Mammary epithelial cell (primary cell): ENCODE measurements at places on chromosomes 2 and 18.
A peak's percentile ranks its signal among the peaks of the same experiment; 100 is the strongest.

DNA sequence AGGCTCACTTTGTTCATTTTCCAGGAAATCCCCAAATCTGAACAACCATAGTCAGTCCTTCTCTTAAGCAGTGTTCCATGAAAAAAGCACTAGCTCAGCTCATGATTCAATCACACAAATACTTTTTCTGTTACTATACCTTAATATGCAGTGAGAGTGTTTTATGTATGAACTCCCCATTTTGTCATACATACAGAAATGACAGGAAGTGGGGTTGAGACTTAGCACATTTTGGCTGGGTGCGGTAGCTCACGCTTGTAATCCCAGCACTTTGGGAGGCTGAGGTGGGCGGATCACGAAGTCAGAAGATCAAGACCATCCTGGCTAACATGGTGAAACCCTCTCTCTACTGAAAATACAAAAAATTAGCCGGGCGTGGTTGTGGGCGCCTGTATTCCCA is 55.2 kb upstream of the DTNB start:
- no peak for DNase-seq

GRCh38 chr18:49865401-49865800 is 52.1 kb upstream of the ACAA2 start:
- DNase-seq, result no peak

DNA sequence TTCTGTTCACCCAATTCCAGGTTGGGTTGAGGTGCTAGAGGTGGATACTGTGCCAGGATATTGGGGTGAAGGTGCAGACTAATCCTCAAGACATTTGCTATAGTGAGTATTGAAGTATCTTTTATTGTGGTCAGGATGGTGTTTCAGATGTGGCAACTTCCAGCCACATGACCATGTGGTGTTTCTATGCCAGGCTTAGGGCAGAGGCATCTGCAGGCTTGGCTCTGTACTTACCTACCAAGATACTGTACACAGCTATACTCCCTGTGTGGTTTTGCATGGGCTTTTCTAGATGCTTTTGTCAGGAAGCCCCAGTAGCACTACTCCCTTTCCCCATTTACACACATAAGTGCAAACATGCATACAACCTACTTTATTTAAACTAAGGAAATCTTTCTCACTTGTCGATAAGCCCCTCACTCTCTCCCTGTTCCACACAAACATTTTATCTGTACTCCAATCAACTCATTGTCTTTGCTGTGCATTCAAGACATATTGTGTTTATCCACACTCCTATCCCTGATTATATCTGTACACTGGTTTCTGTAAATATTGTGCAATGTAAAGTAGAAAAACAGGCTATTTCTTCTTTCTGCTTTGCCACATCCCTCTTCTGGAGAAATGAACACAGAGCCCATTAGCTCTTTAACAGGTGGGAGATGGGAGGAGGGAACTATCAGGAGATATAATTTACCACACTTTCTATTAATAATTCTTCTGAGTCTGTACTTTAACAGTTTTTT is 12.3 kb downstream of the ARL6IP6 start:
- peak; percentile 73 for DNase-seq

DNA sequence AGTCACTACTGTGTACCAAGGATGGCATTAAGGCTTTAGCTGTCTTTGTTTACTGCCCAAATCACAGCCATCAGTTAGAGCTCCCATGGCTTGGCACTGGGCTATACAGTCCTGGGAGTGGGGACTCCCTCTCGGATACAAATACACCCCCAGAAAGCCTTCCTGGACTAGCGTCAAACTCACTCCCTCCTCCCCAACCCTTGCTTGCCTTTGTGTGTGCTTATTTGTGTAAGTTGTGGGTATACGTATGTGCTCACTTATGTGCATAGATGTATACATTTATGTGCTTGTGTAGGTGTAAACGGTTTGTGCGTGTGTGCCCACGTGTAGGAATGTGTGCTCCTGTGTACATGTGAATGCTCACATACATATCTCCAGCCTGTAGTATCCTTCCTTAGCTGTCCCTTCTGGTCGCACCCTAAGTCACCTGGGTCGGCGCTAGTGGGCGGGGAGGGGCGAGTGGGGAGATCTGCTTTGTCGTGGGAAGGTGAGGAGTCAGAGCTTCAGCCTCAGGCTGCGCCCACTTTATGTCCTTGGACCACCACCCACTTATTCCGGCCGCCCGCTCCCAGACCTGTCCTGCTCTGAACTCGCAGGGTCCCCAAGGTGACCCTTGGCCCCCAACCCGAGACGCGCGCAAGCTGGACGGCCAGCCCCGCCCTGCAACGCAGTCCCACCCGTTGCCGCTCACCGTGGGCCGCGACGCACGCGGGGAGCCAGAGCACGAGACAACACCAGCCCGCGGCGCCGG is 461 bp downstream of the PRADC1 start:
- no peak for DNase-seq

GRCh38 chr2:78263571-78263970 is 741.4 kb upstream of the LRRTM4 start:
- no peak for DNase-seq

DNA sequence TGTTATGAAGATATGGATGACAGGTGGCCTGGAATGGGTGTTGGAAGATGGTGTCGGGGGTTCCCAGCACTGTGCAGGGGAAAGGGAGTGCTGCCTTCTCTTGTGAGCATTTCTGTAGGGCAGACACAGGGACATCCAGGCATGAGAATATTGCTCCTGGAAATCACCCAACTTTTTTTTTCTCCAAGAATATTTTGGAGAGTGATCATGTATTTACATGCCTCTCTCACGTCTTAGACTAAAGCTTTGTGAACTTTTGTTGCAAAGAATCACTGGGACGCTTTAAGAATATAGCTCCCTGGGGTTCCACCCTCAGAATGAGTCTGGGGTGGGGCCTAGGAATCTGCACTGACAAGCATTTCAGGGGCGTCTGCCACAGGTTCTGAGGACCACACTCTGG is 68.7 kb downstream of the VWA3B start:
- peak; percentile 48 for DNase-seq

- peak; percentile 71 for DNase-seq
Measured at GRCh38 chr18:62781262-62781661, 65.9 kb downstream of the PHLPP1 start.

GRCh38 chr2:216596236-216596979 is 36.8 kb upstream of the IGFBP2 start:
- DNase-seq, result no peak

- DNase-seq, result peak; percentile 82
Measured at GRCh38 chr2:234467289-234467688, 29.6 kb downstream of the ARL4C start.

DNA sequence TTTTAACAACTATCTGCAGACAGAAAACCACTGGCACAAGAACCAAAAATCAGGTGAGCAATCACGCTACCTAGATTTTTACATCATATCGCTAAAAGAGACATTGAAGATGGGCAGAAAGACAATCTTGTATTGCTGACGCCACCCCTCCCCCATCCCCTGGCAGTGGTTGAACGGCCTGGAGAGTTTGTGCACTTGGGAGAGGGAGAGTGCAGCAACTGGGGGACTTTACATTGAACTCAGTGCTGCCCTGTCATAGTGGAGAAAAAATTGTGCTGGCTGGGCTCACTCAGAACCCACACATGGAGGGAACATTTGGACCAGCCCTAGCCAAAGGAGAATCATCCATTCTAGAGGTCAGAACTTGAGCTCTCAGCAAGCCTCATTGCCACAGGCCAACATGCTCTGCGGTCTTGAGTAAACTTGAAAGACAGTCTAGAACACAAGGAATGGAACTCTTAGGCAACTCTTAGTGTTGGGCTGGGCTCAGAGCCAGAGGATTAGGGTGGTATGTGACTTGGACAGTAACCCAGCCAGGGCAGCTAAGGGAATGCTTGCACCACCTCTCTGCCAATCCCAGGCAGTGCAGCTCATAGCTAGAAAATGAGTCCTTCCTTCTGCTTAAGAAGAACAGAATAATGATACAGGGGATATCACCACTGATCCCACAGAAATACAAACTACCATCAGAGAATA is 220.0 kb upstream of the CYP26B1 start:
- peak; percentile 98 for DNase-seq

- DNase-seq, result no peak
Measured at GRCh38 chr2:66239655-66240054, 195.3 kb upstream of the MEIS1 start.

DNA sequence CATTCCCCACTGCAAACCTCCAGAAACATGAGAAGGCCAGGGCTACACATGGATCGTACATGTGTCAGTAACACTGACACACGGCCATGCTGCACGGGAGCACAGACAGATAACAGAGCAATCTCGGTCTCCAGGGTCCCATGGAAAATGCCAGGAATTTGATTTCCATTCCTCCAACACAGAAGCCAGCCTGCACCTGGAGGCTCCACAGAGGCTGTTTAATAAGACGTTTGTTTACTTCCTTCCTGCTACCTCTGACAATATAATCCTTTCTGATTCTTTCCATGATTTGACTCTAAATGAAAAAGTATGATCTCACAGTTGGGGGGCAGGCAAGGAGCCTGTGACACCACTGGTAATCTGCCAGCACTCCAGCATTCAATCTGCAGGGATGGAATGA is 210.9 kb upstream of the DDX18 start:
- DNase-seq, result no peak

DNA sequence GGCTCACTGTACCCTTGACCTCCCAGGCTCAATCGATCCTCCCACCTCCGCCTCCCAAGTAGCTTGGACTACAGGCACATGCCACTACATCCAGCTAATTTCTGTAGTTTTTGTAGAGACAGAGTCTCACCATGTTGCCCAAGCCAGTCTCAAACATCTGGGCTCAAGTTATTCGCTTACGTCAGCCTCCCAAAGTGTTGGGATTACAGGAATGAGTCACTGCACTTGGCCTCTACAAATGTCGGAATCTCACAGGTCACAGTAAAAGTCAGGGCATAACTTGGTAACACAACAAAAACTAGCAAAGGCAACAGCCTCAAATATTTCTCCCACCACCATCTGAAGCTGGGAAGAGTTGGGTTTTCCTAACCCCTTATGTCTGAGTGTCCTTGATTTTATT is 25.3 kb downstream of the SCG2 start:
- peak; percentile 19 for DNase-seq

GRCh38 chr2:226179010-226179409 is 620.6 kb downstream of the IRS1 start:
- peak; percentile 70 for DNase-seq

GRCh38 chr2:172394002-172394401 is 33.4 kb upstream of the ITGA6 start:
- no peak for DNase-seq

- no peak for DNase-seq
Measured at GRCh38 chr18:12776821-12777471, 74.1 kb downstream of the PSMG2 start.

- no peak for DNase-seq
Measured at GRCh38 chr2:188526701-188527100, 235.0 kb downstream of the GULP1 start.

DNA sequence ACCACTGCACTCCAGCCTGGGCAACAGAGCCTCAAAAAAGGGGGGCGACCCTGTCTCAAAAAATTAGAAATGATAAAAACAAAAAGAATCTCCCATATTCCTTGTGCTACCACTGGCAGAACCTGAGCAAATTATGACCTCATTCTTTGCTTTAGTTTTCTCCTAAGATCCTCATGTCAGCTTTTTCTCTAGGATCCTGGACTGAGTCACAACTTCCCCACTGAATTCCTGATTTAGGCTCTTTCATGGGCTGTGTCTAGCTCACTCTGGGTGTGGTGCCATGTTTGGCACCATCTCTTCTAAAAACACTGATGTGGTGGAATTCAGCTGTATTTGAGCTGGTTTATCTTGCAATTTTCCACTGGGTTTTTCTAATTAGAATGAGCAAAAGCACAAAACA is 37.1 kb downstream of the EXOC6B start:
- DNase-seq, result peak; percentile 68

DNA sequence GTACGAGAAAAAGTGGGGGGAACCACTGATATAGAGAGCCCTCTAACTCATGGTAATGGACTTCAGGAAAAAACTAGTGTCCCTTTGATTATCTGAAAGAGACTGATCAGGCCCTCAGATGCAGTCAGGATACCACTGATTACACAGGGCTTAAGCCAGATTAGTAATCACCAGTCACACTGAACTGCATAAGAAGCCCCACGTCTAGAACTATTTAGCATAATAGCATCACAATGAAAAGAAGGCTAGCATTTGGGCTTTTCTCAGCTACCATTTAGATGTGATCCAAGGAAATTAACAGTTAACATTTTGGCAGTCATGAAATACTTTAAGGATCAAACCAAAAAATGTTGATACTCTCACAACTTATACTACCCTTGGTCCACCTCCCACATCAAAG is 813.1 kb upstream of the POU3F3 start:
- DNase-seq, result no peak

GRCh38 chr2:121287956-121288355 is 3.0 kb upstream of the TFCP2L1 start:
- DNase-seq, result no peak

GRCh38 chr18:64131314-64131713 is 17.6 kb downstream of the LINC00305 start:
- no peak for DNase-seq

DNA sequence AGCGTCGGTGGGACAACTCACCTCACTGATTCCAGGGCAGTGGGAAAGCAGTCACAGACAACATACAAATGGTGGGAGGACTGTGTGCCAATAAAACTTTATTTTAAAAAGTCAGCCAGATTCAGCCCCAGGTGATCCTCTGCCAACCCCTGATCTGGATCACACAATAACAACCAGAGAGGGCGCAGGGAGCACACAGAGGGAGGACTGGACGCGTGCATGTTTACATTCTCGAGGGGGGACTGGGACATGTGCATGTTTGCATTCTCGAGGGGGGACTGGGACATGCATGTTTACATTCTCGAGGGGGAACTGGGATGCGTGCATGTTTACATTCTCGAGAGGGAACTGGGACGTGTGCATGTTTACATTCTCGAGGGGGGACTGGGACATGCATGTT is 209.5 kb downstream of the NDUFA10 start:
- no peak for DNase-seq
